ENCODE measurements at places on chromosomes 1 and 21.

DNA sequence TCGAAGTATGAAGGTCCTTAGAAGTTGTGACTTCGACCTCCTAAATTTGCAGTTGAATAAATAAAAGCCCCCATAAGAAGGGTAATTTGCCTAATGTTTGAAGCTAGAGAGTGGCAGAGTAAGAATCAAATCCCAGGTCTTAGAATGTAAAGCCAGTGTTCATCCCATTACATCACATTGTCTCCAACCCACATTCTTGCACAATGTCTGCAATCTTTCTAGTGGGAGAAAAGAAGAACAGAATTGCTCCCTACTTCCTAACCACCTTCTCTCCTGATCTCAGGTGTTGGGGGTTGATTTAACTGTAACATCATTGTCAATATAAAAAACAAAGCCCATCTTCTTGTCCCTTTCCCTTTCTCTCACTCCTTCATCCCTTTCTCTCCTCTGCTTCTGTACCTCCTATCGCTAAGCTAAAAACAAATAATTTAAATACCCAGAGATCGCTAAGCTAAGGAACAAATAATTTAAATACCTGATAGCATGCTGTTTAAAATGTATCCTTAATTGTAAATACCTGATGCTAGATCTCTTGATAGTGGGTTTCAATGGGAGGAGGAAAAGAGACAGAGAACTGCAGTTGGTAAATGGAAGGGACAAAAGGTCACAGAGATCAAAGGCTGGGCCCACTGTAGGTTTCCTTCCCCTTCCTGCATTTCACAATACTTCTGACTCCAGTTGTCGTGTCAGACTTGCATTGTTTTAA lies 32.1 kb upstream of the CCDC190 start:
- no peak for DNase-seq

GRCh38 chr1:47682198-47682597 lies 244.4 kb downstream of the FOXD2 start:
- DNase-seq: no peak

DNA sequence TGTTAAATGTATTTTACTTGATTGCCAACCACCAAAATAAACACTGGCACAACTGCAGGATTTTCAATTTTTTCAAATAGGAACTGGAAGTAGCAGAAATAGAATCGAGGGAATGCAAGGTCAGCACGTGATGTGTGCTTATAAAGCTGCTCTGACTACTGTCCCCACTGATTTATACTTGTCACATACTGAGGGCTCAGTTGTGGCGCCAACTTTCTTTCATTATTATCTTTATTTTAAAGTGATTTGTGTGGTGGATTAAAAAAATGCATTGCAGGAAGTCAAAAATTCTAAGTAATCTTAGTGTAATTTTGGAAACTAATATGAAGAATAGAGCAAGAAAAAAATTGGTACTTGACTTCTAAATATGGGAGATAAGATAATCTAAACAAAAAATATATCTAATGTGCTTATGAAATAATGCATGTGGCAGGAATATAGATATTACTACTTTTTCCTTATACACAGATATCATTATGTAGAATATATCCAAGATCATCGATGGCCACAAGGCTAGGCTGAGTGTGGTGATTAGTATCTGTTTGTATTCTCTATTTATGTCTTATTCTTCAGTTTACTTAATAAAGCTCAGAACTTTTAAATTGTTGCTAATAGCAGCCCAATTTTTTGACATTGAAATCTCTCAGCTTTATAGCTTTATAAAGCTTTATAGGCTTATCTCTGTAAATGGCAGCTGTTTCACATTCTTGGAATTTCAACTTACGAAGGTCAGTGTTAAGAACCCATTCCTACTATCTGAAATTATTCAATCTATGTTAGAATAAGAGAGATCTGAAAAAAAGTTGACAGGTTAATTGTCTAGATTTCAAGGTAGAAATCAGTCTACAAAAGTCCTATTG lies 404.5 kb upstream of the ADAMTS5 start:
- DNase-seq: no peak

DNA sequence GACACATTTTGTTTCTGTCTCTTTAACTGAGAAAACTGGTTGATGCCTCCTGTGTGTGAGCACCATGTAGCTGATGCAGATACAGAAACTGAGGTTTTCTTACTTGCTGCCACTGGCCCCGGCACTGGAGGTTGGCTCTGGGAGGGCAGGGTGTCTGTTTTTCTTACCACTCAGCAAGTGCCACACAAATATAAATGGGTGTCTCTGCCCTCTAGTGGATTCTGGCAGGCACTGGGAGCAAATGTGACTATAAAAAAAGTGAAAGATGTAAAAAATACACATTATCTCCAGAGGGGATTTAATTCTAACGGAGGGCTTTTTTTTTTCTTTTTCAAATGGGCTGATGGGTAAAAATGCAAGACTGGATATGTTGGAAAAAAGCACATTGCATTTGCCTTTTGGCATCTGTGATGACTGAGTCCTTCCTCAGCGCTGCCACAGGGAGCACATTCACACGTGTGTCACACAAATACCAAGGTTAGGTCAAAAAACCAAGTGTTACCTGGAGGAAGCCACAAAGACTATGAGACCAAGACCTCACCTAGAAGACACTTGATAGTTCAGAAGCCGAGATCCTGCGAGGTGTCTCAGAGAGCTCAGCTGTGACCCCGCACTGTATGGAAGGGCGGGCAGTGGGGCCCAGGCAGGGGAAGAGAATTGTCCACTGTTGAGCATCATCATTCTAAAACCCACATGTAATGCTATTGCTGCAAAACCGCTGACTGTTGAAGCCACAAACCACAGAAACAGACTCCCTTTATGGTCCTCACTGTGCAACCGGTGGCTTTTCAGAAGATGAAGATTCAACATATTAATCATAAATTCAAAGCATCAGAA lies 18.9 kb downstream of the PGBD2 start:
- peak; percentile 70 for DNase-seq

DNA sequence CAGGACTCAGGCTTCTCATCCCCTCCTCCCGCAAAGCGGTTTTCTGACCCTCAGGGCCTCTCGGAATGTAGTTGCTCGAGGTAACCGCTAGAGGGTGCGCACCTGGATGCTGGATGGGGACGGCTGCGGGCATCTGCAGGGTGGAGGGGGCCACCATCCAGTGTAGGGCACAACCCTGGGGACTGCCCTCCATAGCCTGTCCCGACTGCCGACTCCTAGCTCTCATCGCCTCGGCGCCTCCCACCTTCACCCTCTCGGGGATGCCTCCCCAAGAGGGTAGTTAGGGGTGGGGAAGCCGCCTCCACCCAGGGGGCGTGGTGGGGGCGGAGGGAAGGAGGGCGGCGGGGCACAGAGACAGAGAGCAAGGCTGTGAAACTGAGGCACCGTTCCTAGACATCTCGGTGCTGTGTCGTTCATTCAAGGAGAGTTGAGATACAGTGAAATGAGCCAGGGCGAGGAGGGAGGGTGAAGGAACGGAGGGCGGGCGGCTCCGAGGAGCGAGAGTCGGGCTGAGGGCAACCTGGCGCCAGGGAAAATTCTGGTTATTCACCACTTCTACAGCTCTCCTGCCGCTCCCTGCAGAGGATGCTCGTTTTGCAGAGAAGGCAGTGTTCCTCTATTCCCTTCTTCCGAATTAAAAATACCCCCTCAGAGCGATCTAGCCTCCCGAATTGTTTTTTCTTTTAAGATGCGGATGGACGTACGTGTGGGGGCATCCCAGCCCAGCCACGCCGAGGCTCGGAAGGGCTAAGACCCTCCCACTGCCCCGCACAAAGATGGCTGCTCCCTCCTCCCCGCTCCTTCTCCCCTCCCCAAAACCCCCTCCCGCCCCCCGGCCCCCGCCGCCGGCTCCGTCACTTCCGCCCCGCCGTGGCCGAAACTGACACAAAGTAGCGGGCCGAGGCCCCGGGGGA lies at the start of gene ATP8B2:
ATP8B2 (plus strand) TSS at position 857 of the 914 bp plus-strand sequence. CDS start 2,617 bp downstream, outside the sequence.
- peak; percentile 87 for DNase-seq

GRCh38 chr1:203135636-203136305 lies 8.2 kb downstream of the ADORA1 start:
- no peak for DNase-seq

DNA sequence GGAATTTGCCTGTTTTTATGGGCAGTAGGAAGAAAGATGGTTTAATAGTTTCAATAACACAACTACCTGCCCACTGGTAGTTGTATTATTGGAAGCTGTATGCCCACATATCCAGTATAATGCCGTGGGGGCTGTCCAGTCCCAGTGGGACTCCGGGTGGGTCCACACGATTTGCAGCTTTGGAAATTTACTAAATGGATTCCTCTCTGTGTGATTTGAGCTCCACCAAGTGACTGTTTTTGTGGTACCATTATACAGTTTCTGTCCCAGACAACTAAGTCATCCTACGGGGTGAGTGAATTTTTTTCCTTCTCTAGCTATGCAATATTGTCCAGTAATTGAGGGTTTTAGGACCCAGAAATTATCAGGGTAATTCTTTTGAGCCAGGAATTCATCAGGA lies 86.8 kb downstream of the PLA2G4A start:
- DNase-seq: no peak
